ENCODE measurements at places on chromosomes 1 and 21. TPM values are rescaled to one million over a fixed set of nuclear protein-coding genes. Genes with fewer than 3 reads are reported as not detected.

DNA sequence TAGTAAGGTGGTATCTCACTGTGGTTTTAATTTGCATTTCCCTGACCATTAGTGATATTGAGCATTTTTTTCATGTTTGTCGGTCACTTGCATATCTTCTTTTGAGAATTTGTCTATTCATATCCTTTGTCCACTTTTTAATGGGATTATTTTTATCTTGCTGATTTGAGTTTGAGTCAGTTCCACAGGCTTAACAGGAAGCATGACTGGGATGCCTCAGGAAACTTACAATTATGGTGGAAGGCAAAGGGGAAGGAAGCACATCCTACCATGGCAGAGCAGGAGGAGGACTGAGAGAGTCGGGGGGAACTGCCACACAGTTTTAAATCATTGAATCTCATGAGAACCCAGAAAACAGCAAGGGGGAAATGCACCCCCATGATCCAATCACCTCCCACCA is 51.1 kb downstream of the ODF2L start:
- DNase-seq, result no peak

CFHR1 gene
- total RNA-seq, result not detected

- DNase-seq, result no peak
Measured at GRCh38 chr1:87730274-87731216, 401.9 kb downstream of the LMO4 start.

CFHR4 gene
- total RNA-seq, result not detected

C1orf87 gene
- not detected for total RNA-seq

RSPO1 gene
- not detected for total RNA-seq

All from activated naive CD4-positive, alpha-beta T cell treated with anti-CD3 and anti-CD28 coated beads, Interleukin-2, amount 50 U/mL, for 72 hours (primary cell).